ENCODE measurements at places on chromosomes 11 and 22.

- DNase-seq = no peak
Measured at GRCh38 chr22:36442506-36443197, 38.8 kb downstream of the TXN2 start.

DNA sequence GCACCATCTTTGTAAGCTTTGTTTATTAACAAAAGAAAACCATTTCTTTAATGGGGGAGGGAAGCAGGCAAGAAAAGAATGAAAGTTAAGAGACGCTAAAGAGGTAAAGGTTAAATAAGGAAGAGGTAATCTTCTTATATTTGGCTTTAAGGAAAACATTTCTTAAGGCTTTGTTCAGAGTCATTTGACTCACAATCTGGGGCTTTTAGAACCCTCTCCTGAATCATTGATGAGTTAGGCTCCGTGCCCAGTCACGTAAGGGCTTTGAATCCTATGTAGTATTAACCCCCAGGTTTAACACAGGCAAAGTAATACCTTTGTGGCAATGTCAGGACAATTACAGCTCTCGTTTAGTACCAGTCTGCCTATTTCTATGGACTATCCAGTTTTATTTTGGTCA, 26.1 kb downstream of the MADD start:
- no peak for DNase-seq

DNA sequence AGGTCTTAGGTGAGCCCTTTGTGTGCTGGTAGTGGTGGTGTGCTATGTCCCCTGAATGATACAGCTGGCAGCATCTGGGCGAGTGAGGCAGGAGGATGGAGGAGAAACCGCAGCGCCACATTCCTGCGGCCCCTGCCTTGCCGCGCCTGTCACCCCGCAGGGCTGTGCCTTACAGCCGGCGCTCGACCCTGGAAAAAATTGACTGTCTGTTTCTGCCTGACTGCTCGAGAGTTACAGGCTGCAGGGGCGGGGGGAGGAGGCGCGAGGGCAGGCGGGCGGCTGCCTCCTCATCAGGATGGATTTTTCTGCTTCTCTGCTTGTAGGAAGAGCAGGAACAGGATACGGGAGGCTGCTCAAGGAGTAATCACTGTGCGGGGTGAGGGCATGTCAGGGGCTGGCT, 443.4 kb downstream of the MIAT start:
- DNase-seq = peak; percentile 88

- no peak for DNase-seq
Measured at GRCh38 chr22:43535741-43536140, 123.9 kb downstream of the MPPED1 start.

GRCh38 chr22:46377525-46378425, 42.3 kb downstream of the TRMU start:
- peak; percentile 96 for DNase-seq

All from neural progenitor cell (in vitro differentiated cells).